Activated CD4-positive, alpha-beta T cell treated with anti-CD3 and anti-CD28 coated beads, Interleukin-2, amount 50 U/mL, for 48 hours (primary cell): ENCODE measurements at places on chromosomes 7 and 10.

DNA sequence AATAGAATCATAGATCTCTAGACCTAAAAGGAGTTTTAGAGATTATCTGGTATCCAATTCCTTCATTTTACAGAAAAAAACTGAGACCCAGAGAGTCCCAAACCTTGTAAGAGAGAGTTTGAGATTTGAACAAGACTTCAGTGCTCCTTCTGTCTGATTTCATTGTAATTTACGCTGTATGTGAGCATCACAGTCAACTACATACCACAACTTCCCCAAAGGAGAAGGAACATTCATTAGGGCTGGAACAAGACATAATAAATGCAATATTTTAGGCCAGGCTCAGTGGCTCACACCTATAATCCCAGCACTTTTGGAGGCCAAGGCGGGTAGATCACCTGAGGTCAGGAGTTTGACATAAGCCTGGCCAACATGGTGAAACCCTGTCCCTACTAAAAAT is 17.3 kb upstream of the PRKAR2B start:
- no peak for DNase-seq

DNA sequence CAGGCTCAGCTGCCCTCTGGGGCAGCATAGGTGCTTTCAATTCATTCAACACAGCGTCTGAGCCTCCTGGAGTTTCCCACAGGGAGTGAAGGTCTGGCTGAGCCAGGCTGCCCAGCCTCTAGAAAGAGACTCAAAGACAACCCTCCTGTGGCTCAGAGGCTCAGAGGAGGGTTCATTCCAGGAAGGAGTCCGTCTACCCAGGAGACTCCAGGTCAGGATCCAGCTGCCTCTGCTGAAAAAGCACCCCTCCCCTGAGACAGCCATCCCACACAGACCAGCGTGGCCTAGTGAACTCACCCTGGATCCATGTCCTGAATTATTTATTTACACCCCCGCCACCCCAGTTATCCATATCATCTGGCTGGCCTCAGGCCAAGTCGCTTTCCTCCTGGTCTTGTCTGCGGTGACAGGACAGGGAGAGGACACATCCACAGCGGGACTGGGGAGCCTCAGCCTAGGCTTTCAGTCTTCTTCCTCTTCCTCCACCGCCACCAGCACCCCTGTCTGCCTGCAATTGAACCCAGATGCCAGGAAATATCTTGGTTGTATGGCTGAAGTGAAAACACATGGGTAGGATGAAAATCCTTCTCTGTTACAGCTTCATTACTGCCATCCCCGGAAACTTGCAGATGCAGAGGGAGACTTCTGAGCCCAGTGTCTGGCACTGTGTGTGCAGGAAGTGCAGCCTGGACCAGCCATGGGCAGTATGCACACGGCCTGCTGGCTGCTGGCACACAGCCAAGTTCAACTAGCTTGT is 44.0 kb upstream of the COL13A1 start:
- DNase-seq = no peak

GRCh38 chr7:135704698-135705097 is 23.3 kb downstream of the SLC13A4 start:
- DNase-seq = no peak

DNA sequence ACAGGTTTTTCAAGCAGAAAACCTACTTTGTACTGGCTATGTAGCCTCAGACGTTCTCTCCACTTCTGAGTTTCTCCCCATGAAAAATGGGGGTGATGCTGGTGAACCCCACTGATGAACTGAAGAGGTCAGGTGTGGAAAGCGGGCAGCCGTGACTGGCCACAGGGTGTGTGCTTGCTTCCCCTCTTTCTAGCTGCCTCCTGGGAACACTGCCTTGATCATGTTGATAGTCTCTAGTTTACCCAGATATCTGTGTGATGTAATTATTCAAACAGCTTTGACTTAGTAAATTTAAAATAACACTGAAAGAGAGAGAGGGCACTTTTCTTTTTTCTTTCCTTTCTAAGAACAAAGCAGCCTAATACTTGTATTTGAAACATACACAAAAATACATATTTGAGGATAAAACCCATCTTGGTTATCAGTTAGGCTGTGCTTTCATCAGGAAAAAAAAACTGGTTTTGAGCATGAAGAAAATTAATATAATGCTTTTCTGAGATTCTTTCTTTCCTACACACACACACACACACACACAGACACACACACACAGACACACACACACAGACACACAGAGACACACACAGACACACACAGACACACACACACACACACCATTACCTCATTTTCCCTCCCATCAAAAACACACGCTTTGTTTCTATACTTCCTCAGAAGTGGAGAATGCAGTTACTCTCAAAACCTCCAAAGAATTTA is 76.7 kb downstream of the MACC1 start:
- no peak for DNase-seq

DNA sequence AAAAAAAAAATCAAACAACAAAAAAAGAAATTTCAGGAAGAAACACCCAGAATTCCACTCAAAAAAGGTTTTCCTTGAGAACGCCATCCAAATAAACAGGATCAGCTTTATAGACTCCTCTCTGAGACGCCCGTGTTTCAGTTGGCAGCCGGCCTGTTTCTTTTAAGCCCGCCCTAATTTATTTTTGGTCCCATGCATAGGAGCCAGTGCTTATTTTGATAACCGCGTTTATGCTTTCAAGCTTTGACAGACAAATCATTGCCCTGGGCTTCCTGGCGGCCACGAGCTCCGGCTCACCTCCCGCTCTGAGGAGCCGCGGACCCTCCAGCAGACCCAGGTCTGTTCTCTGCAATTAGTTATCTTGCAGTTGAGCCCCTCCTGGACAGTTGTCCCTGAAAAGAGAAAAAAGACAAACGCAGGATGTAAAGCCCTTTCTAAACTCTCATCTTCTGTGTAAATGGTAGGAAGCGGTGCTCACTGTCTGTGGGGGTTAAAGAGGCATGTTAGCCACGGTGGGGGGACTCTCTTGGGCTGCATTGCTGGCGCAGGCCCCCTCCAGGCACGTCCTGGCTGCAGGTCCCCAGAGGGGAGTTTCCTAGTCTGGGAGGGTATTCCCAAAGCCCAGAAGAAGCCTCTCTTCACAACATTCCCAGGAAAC is 22.2 kb upstream of the UNCX start:
- no peak for DNase-seq

DNA sequence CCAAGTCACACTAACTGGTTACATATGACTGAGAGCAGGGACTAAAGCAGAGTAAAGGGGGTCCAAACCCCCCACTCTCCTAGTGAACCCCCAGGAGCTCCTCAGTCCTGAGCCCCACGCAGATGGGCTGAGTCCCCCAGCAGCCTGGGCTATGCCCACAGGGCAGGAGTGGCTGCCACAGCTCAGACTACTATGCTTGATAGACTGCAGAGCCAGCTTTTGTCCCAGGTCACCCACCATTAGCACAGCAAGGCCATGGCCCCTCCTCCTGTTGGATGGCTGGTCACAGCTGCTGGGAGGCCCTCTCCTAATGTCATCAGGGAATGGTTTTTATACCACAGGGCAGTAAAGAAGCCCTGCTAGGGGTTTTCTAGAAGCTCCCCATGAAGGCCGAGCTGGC is 46.3 kb upstream of the FGFR2 start:
- no peak for DNase-seq

- DNase-seq = no peak
Measured at GRCh38 chr7:45203036-45203435, 45.4 kb downstream of the RAMP3 start.

DNA sequence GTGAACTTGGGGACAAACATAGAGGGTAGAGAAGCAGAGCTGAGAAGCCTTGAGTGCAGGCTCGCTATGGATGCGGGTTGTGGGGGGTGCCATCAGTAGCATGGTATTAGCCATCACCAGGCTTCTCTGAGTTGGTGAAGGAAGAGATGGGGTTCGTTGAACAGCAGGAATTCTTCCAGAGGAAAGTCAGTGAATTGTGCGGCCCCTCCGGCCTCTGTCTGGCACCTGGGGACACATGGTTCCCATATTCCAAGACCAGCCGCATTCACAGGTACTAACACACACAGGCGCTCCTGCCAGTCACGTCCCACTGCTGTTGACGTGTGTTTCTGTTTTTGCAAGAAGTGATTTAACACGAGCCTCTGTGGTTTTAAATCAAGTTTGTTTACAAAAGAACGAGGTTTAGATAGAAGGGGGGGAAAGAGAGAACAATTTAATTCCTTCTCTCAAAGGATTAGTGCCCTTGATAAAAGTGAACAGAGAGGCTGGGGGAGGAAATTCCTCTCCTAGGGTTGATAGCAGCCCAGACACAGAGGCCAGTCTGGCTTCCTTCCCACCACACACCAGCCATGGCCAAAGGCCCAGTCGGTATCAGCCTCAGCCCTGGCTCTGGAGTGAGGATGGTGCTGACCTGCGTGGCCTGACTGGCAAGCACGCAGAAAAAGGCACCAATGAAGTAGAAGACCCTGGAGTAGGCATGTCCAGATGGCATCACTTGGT is 252.6 kb upstream of the IGFBP3 start:
- DNase-seq = no peak

DNA sequence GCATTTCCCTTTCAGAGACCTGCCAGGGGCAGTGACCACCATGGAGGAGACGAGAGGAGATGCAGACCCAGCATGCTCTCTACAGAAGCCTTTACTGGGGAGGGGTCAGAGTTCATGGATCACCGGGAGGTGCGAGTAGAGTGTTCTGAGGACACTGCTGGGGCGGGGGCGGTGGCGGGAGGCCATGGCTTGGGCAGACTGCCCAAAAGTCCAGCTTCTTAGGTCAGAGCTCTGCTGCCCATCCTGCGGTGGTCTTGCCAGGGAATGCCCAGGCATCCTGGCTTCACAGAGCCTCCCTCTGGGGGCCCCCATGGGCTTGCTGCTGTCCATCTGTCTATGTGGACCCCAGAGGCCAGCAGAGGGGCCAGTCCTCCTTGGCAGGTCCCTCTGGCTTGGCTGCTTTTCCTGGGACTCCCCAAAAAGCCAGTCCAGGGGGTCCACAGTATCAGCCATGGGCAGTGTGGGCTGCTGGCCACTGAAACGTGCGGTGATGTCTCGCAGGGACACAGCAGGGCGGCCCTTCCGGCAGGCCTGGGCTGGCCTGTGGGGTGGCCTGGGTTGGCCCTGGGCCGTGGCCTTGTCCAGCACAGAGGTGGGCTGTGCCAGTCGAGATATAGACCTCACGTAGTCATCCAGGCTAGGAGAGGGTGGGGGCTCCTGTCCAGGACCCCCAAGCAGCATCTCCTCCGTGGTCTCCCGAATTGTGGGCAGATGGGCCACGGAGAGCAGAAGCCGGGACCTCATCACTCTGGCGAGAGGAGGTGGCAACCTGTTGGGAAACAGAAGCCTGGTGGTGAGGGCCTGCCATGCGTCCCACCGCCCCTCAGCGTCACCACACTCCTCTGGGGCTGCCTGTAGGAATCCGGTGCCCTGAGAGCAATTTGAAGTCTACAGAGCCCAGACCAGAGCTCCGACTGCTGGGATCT is 1.1 kb downstream of the DEPP1 start:
- no peak for DNase-seq

GRCh38 chr7:117184367-117184766 is 138.5 kb downstream of the WNT2 start:
- DNase-seq = no peak

DNA sequence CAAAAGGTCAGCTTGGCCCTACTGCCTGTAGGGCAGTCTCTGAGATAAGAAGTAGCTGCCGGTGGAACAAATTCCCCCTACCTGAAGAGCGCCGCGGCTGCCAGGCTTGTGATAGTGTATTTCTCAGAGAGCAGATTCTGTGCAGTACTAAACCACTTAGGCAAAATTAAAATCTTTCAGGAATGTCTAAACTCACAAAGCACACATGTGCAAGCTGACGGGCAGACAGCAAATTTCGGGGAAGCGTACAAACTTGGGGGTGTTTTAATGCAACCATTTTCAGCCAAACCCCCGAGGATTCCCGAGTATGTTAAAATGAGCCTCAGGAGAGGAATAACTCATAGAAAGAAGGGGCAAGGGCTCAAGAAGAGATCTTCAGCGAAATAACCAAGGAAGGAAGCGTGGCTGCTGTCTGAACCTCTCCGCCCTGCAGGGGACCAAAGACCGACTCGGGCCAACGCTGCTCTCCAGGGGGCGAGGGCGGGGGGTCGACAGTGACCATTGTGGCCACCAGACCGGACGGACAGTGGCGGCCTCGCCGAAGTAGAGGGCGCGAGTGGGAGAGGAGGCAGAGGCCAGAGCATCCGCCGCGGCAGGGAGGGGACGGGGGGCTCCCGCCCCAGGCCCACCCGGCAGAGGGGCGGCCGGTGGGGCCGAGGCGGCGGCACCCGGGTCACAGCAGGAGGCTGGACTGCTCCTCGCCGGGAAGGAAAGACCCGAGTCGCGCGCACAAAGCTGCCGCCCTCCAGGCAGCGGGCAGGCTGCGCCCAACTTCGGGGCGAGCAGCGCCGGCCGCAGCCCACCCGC is 819 bp downstream of the HYCC1 start:
- DNase-seq = peak; percentile 16

- no peak for DNase-seq
Measured at GRCh38 chr7:80140388-80140787, 5.8 kb downstream of the GNAI1 start.

GRCh38 chr7:30844483-30844874 is 67.2 kb upstream of the AQP1 start:
- no peak for DNase-seq

GRCh38 chr7:92904244-92905131 is 68.1 kb upstream of the CDK6 start:
- DNase-seq = peak; percentile 90

DNA sequence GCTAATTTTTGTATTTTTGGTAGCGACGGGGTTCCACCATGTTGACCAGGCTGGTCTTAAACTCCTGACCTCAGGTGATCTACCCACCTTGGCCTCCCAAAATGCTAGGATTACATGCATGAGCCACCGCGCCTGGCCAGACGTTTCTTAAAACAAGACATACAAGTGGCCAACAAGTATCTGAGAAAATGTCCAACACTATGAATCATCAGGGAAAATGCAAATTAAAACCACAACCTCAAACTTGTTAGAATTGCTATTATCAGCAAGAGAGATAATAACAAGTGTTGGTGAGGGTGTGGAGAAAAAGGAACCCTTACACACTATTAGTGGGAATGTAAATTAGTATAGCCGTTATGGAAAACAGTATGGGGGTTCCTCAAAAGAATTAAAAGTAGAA is 148.6 kb downstream of the SUGCT start:
- no peak for DNase-seq
